ENCODE measurements at places on chromosomes 5 and 9.

- no peak for DNase-seq
These were observed 547 bp downstream of the CLTA start for GRCh38 chr9:36191290-36191645.

DNA sequence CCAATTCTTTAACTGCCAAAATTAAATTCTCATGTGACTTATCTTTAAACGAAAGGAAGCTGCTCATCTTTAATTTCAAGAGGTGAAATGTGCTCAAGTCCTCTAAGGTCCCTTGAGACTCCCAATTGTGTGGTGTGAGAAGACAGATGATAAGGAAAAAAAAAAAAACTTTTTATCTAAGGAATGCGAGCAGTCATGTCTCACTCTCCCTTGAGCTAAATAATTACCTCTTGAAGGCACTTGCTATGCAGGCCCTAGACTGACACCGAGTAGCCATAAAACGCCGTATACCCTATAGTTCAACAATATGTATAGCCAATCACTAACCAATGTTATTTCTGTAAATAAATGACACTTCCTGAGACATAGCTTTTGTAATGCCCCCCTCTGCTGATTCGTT lies 1.5 kb upstream of the DTWD2 start:
- no peak for DNase-seq

DNA sequence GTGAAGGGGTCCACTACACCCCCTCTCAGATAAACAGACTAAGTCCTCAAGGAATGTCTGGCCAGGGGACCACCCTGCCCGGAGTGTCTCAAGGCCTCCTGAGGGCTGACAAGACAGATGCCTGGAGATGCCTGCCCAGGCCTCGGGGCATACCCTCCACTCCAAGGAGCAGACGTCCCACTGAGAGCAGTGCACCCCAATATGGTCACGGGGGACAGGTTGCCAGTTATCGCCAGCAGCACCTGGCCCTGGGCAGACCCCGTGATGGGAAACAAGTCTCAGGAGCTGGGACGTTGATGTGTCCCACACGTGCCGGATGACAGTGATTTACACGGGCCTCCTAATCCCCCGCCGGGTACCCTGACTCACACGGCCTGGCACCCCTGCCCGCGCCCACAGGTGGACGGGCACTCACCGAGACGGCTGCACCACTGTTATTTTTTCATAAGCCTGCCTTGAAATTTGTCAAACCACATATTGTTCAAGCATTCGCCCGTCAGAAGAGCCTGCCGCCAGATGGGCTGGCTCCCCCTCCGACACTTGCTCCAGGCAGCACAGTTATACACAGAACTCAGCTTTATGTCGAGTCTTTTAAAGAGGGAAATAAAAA lies 43.9 kb downstream of the BARX1 start:
- DNase-seq: no peak

DNA sequence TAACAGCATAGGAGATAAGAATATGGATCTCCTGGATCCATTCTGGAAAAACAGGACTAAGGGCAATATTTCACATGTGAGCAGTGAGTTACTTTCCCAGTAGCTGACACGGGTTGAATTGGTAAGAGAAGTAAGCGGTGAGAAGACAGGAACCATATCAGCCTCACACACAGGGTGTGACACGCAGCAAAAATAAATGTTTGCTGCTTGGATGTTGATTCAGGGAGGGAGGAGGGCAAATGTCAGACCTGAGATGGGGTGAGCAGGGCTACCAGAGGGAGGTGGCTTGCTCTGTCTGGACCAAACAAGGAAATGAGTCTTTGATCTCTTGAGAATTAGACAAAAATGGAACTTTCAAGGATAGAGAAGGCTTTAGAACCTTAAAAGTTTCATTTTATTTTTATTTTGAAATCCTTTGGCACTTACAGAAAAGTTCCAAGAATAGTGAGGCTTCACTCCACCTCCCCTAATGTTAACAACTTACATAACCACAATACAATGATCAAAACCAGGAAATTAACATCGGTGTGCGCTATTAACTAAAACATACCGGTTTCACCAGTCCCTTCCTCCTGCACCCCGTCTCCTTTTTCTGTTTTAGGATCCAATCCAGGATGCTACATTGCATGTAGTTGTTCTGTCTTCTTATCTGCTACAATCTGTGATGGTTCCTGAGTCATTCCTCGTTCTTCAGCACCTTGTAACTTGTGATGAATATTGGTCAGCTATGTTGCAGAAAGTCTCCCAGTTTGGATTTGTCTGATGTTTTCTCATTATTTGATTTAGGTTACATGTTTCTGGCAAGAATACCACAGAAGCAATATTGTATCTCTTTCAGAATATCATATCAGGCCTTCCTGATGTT lies 20.5 kb upstream of the ARHGEF28 start:
- no peak for DNase-seq

- DNase-seq: no peak
These were observed 6.9 kb downstream of the CCNI2 start for GRCh38 chr5:132754111-132754510.

DNA sequence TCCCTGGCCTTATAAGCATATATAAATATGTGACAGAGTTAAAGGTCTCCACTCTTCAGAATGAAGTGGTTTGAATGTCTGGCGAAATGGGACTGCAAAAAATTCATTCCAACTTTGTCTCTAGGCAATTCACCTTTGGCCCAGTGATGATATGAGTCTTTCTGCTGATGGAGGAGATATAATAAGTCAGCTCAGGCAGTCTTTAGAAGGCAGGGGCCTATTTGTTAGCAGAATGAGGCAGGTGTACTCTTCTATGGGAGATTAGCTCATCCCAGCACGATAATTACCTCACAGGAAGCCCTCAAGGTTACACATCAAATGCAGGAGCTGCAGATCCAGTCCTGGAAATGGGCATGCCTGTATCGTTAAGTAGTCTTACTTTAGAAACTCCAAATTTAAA lies 300.5 kb downstream of the NR2F1-AS1 start:
- DNase-seq: no peak

DNA sequence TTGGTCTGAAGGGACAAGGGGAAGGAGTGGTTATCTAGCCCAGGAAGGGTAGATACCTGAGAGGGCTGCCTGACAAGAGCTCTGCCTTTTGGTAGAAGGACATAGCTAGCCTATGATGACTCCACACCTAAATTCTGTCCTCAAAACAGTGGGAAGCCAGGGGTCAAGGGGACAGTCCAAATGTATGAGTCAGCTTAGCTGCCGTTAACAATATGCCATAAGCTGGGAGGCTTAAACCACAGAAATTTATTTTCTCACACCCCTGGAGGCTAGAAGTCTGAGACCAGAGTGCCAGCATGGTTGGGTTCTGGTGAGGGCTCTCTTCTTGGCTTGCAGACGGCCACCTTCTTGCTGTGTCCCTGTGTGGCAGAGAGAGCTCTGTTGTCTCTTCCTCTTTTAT lies 306.4 kb downstream of the NTRK2 start:
- DNase-seq: no peak

- no peak for DNase-seq
These were observed 434.1 kb downstream of the ZSWIM6 start for GRCh38 chr5:61766141-61766540.

GRCh38 chr9:102631559-102631958 lies 363.6 kb upstream of the CYLC2 start:
- no peak for DNase-seq

DNA sequence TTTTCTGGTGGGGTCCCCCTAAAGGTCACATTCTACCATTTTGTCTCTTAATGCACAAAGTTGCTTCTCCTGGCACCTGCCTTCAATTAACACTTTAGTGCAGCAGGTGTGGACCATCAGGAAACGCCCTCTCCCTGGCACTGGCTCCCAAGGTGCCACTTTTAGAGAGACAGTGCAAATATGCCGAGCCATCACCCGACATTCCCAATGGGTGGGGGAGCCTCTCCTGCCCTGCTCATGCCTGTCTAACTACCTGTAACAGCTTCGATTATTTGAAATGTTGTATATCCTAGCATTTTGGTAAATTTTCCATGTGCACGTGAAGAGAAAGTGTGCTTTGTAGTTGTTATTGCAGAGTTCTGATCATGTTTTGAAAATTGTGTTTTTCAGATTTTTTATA lies 13.2 kb upstream of the LRRC14B start:
- DNase-seq: no peak

GRCh38 chr5:169013208-169013728 lies 287.7 kb downstream of the SLIT3 start:
- no peak for DNase-seq

DNA sequence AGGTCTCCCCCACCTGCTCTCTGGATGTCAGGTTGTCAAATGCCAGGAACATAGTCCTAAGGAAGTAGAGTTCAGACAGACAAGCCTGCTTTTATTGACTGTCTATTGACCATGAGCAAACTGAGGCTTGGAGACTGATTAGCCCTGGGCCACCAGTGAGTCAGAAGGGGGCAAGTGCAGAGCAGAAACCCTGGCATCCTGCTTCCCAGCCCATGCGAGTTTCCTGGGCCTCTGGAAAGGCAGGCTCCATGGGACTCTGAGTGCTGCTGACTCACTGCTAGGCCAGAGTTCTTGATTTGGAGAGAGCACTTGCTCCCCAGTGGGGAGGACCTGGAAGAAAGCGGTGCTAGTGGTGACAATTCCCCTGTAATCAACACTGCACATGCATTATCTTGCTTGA lies 2.8 kb upstream of the HBEGF start:
- no peak for DNase-seq

DNA sequence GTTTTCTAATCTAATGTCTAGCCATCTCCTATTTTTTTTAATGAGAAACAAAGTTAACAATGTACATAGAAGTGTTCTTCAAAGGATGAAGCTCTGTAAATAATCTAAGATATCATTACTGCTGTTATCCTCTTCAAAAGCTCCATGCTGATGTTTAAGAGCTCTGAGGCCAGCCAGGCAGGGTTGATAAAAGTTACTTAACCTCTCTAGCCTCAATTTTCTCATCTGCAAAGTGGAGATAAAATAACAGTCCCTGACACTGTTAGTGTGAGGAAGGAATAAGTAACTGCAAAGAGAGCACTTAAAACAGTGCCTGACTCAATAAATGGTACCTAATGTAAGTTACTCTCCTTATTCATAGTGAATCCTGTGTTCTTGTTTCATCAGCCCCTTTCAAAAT lies 60.1 kb downstream of the LHFPL2 start:
- no peak for DNase-seq

DNA sequence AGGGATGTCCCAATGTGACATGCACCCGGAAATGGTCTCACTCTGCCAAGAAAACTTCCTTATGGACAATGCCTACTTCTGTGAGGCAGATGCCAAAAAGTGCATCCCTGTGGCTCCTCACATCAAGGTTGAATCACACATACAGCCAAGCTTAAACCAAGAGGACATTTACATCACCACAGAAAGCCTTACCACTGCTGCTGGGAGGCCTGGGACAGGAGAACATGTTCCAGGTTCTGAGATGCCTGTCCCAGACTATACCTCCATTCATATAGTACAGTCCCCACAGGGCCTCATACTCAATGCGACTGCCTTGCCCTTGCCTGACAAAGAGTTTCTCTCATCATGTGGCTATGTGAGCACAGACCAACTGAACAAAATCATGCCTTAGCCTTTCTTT lies 37.6 kb upstream of the CCDC152 start:
- DNase-seq: no peak

GRCh38 chr5:168974082-168974481 lies 326.9 kb downstream of the SLIT3 start:
- no peak for DNase-seq

DNA sequence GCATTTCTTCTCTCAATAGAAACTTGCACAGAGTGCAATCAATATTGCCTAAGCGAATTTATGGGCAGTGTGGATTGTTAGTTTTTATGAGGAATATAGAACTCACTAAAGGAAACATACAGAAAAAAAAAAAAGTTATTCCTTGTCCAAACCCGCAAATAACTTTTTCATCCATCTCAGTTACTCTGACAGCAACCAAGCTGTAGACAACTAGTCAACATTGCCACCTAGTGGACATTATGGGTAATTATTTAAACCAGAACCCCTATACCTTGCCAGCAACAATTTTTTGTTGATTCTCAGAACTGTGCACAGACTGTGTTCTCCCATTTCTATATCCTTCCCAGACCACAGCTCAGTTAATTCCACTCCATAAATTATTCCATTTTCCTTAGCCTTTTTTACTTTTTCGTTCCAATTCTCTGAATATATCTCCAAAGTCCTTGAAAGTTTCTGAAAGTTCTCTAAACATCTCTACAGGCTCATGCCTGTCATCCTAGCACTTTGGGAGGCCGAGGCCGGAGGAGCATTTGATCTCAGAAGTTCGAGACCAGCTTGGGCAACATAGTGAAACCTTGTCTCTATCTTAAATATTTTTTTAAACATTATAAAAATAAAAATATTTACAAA lies 2.6 kb upstream of the AFAP1L1 start:
- no peak for DNase-seq

DNA sequence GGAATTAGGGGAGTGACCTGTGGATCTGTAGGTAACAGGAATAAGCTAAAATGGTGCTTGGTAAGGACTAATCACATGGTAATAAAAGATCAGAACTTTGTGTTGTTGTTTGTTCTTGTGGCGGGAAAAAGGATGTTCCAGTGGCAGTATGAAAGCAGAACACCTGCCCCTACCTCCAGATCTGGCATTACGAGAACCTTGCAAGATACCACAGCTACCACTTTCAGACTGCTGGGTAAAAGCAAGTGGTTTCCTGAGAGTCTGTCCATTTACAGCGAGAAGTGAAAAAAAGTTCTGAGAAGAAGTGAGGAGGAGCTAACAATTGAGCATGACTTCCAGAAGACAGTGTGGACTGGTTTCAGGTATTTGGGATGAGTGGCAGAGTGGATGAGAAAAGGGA lies 252.5 kb downstream of the TLE4 start:
- DNase-seq: no peak

DNA sequence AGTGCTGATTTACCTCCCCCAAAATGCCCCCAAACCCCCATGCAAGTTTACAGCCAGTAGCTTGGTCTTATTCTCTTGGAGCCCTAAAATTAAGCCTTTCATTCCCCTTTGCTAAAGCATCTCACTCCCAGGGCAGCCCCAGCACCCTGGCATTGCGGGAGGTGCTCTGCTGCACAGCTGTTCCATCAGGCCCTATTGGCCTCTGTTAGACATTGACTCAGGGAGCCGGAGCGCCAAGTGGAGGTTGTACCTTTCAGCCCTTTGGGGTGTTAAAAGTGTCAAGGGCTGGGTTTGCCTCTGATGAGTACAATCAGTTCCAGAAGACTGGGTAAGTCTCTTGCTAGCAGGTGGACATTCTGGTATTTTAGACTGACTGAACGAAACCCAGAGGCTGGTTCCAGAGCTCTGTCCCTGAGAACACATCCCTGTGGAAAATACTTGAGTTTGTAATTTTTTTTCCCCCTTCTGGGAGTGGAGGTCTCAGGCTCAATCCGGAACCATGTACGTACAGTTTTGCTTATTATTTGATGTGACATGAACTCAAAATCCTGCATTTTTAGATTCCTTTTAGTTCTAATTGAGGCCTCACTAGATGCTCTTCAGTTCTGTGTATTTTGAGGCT lies 102.4 kb downstream of the UBE2R2 start:
- no peak for DNase-seq

Data from stimulated activated CD4-positive, alpha-beta T cell treated with anti-CD3 and anti-CD28 coated beads, Interleukin-1b, Interleukin-23, amount 100 ng/mL, for 1 hour (primary cell).